ENCODE measurements at places on chromosomes 13 and 19.

DNA sequence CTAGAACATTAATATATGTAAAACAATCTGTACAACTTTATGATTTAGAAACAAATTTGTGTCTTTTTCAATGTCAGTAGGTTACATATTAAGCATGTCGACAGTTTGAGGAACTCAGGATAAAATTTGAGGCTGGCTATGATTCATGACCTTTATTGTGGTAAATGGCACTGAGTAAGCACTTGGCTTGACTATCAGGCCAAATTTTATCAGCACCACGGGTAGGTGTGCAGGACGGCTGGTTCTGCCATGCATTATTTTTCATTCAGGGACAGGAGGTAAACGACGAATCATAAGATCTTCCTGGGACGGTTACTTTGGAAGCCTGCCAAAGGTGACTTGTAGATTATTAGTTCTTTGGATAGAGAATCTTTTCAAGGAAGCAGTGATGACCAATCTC, 19.9 kb upstream of the CYP4F8 start:
- DNase-seq, result no peak

- no peak for DNase-seq
These were observed 10.0 kb upstream of the INSR start for GRCh38 chr19:7304200-7304599.

DNA sequence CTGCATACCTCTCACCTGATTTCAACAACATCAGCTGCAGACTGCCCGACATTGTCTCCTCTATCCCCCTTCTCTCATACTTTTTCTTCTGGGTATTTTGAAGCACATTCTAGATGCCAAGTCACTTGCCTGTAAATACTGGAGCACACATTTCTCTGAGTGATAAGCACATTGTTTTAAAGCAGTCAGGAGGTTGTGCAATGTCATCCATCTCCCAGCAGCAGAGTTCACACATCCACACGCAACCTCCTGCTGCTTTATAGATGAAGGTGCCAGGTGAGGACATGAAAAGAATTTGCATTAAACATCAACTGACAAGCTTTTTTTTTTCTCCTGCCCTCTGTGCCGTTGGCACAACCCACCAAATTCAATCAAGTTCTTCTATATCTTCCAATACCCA, 5.5 kb downstream of the UPK1A start:
- DNase-seq, result no peak

DNA sequence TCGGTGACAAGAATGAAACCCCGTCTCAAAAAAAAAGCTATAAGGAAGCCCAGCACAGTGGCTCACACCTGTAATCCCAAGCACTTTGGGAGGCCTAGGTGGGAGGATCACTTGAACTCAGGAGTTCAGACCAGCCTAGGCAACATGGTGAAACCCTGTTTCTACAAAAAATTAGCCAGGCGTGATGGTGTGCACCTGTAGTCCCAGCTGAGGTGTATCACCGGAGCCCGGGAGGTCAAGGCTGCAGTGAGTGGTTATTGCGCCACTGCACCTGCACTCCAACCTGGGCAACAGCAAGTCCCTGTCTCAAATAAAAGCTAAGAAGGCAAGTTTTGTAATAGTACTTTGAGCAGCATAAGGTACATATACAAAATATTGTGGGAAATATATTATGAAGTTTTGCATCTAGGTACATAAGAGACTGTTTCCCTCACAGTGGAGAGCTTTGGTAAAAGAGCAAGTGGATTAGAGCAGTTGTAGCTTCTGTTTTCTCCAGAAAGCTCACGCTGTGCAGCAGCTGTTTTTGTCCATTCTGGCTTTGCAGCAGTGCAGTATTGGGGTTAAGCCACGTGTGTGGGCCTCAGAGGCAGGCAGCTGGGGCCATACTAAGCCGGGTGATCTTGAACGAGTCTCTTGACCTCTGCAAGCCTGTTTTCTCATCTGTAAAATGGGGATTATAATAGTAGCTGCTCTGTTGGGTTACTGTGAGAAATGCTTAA, 35.4 kb downstream of the ARHGAP35 start:
- DNase-seq, result no peak

DNA sequence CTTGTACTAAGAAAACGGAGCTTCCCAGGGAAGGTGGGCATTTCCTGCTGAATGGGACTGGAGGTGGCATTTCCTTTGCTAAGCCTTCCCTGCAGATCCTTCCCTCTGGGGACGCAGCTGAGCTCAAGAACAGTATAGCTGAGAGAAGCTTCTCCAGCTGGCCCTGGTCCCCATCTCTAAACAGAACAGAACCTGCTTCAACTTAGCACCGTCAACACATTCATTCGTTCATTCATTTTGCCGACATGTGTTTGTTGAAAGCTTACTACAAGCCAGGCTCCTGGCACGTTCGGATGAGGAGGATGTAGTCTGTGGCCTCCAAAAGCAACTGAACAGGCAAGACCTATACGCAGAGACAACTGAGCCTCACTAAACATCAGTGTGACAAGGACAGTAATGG, 36.6 kb upstream of the PEPD start:
- DNase-seq, result no peak

GRCh38 chr13:44969551-44970484, 19.5 kb downstream of the NUFIP1 start:
- DNase-seq, result no peak

DNA sequence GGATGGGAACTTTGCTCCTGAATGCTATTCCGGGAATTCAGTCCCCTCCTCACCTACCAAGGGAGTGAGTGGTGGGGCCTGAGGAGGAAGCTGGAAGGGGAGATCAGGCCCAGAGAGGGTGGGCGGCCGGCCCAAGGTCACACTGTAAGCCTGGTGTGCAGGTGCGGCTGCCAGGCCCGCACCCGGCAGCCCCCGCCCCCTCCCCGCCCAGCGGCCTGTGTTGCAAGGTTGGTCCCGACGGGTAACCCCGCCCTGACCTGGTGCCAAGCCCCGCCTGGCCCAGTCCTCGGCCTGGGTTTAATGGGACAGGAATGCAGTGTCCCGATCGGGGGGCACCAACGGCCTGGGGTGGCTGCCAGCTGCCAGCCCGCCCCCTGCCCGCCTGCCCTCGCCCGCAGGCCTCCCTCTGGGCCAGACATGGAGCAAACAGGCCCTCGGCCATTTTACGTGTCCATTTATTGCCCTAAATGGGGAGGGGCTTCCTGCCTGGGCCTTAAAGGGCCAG, 5.5 kb downstream of the ZBTB7A start:
- no peak for DNase-seq

DNA sequence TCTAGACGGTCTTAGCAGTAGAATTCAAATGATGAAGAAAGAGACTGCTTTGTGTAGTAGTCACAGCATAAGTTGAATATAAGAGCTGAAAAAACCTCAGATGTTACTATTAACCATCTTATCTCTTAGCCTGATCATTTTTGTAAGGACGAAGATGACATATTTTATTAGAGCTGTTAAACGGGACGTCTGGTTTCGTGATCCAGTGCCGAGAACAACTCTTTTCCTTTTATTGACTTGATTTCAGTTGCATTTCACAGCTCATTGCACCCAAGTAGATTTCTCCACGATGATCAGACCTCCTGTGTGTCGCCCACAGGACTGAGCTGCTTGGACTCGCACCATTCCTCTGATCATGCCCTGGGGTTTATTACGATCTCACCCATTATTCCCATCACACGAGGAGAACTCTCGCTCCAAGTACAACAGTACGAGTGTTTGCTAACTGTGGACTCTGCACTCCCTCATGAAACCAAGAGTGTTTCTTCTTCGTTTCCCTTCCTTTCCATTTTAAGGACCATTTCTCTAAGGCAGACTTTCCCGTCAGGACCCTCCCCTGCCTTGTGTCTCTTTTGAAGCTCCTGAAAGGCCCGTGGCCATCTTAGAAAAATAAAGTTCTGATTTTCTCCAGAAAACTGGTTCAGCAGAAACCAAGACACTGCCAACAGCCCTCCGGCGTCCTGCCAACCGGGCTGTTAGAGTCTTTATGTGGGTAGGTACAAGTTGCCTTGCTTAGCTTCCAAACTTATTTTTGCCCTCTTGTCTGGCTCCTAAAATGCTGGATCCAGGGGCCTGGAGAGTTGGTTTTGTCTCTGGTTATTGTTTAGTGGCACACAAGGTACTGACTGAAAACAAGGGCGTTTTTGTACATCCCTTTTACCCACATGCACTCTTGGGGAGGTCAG, 48.2 kb upstream of the RNF113B start:
- DNase-seq, result no peak

GRCh38 chr19:14972676-14973075, 7.0 kb downstream of the SLC1A6 start:
- no peak for DNase-seq

DNA sequence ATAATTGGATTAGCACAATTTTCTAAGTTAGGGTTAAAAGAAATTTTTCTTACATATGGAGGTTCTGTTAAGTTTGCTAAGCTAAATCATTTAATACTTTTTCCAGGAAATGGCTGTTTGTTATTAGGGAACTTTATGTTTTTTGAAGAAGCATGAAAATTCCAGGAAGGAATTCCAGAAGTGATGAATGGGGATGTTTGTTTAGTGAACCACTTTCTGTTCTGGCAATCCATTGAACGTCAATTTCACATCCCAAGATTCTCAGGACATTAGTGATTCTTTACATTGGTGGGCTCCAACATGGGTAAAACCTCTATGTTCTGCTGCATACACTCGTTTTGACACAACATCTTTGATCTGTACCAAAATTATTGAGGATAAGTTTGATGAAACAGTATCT, 534.4 kb downstream of the IRS2 start:
- no peak for DNase-seq

DNA sequence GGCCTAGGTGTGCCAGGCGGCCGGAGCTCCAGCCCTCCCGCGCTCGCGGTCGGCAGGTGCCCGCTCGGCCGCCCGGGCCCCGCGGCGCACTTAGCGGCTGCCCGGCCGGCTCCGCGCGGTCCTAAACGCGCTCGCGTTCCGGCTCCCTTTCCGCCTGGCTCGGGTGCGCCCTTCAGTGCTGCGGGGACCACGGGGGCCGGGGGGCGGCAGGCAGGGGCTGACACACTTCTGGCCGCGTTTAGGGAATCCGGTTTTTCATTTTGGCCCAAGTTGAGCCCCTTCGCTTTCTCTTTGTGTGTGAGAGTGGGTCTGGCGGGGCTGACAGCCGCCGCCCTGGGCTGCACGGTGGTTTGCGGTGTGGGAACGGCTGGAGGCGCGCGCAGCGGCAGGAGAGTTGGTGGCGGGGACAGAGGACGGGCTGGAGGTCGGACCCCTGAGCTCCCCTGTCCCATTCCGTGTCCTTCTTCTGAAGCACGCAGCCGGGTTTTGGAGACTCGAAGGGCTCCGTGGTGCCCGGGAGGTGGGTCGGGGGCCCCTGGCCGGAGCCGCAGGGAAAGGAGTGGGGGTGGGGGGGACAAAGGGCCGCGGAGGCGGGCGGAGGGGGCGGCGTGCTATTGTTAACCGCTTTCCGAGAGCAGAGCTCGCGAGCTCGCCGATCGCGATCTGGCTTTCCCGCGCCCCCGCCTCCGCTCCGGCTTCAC, 3.1 kb downstream of the FGF9 start:
- no peak for DNase-seq

DNA sequence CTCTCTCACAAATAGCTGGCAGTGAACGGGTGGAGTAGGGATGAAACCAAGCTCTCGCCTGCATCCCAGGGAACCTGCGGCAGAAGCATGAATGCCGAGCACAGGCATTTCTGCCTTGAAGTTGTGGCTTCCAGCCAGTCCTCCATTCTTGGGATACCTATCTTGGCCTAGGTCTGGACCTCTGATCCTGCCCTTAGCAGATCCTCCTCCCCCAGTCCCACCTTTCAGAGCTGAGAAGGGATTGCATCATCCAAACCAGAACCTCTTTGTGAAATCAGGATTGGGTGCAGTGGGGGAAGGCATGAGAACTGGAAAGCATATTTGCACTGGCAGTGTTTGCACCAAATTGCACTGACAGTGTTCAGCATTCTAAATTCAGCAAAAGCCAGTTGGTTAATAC, 5.8 kb downstream of the ZNF780A start:
- DNase-seq, result no peak

DNA sequence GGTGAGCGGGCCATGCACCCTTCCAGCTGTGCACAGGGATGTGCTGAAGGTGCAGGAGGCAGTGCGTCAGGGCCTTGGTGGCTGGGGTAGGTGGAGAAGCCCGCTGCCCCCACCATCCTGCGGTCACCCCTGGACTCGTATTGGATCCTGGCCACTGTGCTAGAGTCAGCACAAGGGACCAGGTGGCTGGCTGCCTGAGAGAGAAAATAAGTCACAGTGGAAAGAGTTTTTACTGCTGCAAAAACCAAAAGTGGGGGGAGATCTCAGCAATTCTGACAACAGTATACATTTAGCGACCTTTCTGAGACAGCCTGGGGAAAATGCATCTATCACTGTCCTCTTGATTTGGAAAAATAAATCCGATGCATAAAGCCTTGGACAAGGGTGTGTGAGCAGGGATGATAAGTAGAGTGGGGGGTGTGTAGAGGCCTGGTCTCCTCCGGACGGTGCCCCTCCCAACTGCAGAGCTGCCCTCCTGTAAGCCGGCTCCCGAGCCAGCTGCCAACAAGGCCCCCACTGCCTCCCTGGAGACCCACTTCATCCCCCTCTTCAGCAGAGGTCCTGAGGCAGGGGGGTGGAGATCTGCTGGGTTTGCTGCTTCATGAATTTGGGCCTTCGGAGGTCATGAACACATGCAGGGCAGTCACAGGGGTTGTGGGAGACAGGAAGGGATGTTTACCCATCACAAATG, 84.2 kb downstream of the SLC7A1 start:
- DNase-seq, result no peak

DNA sequence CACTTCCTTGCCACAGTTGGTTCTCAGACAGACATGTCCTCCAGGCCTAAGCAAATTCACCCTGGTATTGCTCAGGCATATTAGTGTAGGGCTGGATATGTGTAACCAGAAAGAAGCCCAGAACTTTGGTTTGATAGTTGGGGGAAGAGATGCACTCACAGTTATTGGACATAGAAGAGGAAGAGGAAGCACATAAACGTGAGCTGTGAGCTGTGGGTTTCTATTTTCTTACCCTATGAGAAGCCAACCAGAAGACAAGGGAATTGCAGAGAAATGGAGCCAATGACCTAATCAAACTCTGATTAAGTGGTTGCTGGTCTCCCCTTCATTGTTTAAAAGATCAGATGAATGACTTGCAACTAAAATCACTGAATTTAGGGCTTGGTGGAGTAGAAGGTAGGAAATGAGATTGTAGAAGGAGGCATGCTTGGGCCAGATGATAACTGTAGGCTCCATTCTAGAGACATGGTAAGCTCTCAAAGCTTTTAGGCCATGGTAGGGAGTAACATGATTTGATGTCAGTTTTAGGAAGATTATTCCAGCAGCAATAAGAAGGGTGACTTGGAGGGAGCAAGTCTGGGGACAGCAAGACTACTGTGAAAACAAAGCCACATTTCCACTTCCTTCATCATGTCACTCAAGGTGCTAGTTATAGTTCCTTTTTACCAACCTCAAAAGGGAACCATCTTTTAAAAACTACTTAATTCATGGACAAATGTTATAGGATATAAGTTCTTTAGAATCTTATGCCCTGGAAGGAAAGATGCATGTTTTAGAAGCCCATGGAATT, 24.1 kb upstream of the WDFY2 start:
- DNase-seq, result no peak

GRCh38 chr13:41075034-41075433, 13.7 kb downstream of the WBP4 start:
- DNase-seq, result no peak

- no peak for DNase-seq
These were observed 18.4 kb upstream of the TMEM255B start for GRCh38 chr13:113740661-113741060.
